ENCODE measurements at places on chromosomes 2 and 18. TPM values are rescaled to one million over a fixed set of nuclear protein-coding genes. Genes with fewer than 3 reads are reported as not detected.

Gene FBXO48
- 0.85 TPM for total RNA-seq

Gene GCG
- 0.29 TPM for total RNA-seq

Gene TUBA4B
- not detected for total RNA-seq

Gene RAB17
- total RNA-seq = 1.1 TPM

Gene MERTK
- total RNA-seq = 1.0 TPM

GRCh38 chr2:55934337-55934736, 10.8 kb upstream of the EFEMP1 start:
- H3K27me3 ChIP-seq = no peaks in the 10 kb centered on the region
- no peaks in the 10 kb centered on the region for H3K4me1 ChIP-seq
- no peaks in the 10 kb centered on the region for H3K36me3 ChIP-seq

DNA sequence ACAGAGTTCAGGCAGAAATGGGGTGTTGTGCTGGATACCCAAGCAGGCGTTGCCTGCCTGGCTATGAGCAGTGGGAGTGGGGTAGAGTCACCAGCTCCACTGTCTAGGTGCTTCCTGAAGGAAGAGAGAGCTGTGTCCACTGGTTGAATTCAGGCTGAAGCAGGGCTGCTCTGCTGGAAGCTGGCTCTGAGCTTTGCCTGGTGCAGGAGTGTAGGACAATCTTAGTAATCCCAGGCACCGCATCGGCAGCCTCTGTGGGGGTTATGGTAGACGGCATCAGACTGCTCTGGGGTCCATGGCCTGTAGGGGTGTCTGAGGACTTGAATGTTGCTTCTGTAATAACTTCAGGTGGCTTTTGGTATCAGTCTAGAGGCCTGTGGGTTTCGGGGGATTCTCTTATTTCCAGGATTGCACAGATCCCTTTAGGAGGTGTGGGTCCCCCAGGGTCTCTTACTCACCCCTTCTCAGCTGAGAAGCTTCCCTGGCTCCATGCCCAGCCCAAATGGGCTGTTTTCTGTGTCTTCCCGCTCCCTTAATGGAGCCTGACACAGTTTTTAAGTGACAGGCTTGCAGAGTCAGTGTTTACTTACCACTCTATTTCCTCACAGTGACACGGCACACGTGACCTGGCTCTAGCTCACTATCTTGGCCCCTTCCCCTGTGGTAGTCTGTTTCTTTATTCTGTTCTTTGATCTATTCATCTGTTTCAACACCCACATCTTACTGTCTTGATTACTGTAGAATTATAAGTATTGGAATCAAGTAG, 644.3 kb downstream of the CBLN2 start:
- no peaks in the 10 kb centered on the region for H3K27me3 ChIP-seq
- no peak overlapping the region for H3K4me3 ChIP-seq
- no peaks in the 10 kb centered on the region for H3K4me1 ChIP-seq

GRCh38 chr2:71461304-71461671, 7.9 kb downstream of the DYSF start:
- no peak for DNase-seq
- no peak overlapping the region for H3K4me3 ChIP-seq
- no peaks in the 10 kb centered on the region for H3K4me1 ChIP-seq

GRCh38 chr2:203973676-203974075, 37.1 kb downstream of the ICOS start:
- no peak overlapping the region for H3K27ac ChIP-seq
- no peak overlapping the region for H3K4me3 ChIP-seq
- no peak for DNase-seq
- H3K27me3 ChIP-seq = no peaks in the 10 kb centered on the region

- no peaks in the 10 kb centered on the region for H3K27me3 ChIP-seq
- no peaks in the 10 kb centered on the region for H3K36me3 ChIP-seq
- DNase-seq = no peak
- H3K4me3 ChIP-seq = no peak overlapping the region
Measured at GRCh38 chr2:29619689-29620088, 301.7 kb downstream of the ALK start.

DNA sequence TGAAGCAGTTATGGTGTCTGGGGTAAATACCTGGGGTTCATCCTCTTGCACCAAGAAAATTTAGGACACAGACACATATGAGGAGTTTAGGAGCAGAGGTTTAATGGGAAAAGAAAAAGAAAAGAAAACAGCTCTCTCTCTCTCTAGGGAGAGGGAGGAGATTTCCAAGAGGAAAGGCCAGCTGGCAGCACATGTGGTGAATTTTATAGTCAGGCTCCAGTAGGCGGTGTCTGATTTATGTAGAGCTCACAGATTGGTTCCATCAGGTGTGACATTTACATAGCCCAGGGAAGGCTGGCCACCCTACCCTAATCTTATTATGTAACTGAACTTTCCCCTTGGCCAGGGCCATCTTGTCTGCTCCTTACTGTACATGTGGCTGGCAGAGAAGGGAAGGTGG, 297.5 kb upstream of the RGPD4 start:
- no peaks in the 10 kb centered on the region for H3K36me3 ChIP-seq
- no peaks in the 10 kb centered on the region for H3K4me1 ChIP-seq
- no peak for DNase-seq
- H3K4me3 ChIP-seq = no peak overlapping the region
- no peak overlapping the region for H3K27ac ChIP-seq

- no peak for DNase-seq
- H3K4me3 ChIP-seq = no peak overlapping the region
- no peaks in the 10 kb centered on the region for H3K4me1 ChIP-seq
- no peak overlapping the region for H3K27ac ChIP-seq
Measured at GRCh38 chr2:27446057-27446456, 3.9 kb downstream of the KRTCAP3 start.

GRCh38 chr2:226172309-226172708, 627.3 kb downstream of the IRS1 start:
- no peak overlapping the region for H3K4me3 ChIP-seq
- H3K27me3 ChIP-seq = no peaks in the 10 kb centered on the region

DNA sequence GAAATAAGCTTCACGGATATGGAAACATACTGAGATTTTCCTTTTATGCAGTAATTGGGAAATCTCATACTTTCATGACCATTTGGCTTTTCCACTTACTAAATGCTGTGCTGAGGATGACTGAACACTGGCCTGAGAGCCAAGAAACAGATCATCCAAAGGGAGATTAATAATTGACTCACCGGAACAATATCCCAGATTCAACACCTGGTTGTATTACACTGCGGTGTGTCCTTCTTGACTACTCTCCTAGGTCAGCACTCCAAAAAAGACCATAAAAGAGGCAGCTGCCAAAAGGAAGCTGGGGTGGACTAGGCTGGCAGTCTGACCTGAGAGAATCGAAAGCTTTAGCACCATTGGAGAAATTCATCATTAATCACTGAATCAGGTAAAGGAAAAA, 469.1 kb downstream of the CBLN2 start:
- no peak for DNase-seq
- H3K4me1 ChIP-seq = no peaks in the 10 kb centered on the region
- no peaks in the 10 kb centered on the region for H3K36me3 ChIP-seq
- H3K4me3 ChIP-seq = no peak overlapping the region

- no peaks in the 10 kb centered on the region for H3K27me3 ChIP-seq
- peaks cover 41% of the 10 kb centered on the region for H3K36me3 ChIP-seq
- peaks cover 2% of the 10 kb centered on the region for H3K4me1 ChIP-seq
Measured at GRCh38 chr2:191001032-191001431, 12.9 kb downstream of the STAT1 start.

DNA sequence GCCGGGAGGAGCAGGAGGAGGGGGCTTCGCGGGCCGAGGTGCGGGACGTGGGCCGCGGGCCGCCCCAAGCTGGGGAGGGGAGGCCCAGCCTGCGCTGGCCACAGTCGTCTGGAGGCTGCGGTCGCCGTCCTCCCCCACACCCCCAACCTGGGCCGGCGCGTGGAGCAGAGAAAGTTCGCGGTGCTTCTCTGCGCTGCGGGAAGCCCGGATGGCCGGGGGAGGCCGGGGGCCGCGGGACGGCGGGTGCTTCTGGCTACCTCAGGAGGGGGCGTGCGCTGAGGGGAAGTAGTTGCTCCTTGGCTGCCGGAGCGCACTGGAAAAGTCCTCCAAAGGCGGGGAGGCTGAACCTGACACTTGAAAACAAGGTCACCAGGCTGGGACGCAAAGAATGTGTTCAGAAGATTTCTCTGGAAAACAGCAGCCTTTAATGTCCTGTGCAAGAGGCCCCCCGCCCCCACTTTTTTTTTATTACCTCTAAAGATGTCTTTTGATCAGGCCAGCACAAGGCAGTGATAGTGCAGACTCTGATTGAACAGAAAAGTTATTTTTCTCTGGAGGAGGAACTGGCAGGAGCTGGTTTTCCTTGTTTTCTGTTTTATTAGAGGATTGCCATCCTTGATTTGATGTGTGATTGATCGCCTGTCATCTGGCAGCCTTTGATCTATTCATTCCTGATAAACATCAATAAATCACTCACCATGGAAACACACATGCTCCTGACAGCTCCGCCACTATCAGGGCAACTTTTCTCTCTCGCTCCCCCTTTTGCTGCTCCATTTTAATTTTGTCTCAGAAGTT, 1.6 kb downstream of the TSHZ1 start:
- DNase-seq = no peak
- peaks cover 10% of the 10 kb centered on the region for H3K4me1 ChIP-seq
- H3K36me3 ChIP-seq = no peaks in the 10 kb centered on the region
- no peaks in the 10 kb centered on the region for H3K27me3 ChIP-seq
- peak overlapping the region; percentile 58 for H3K27ac ChIP-seq

DNA sequence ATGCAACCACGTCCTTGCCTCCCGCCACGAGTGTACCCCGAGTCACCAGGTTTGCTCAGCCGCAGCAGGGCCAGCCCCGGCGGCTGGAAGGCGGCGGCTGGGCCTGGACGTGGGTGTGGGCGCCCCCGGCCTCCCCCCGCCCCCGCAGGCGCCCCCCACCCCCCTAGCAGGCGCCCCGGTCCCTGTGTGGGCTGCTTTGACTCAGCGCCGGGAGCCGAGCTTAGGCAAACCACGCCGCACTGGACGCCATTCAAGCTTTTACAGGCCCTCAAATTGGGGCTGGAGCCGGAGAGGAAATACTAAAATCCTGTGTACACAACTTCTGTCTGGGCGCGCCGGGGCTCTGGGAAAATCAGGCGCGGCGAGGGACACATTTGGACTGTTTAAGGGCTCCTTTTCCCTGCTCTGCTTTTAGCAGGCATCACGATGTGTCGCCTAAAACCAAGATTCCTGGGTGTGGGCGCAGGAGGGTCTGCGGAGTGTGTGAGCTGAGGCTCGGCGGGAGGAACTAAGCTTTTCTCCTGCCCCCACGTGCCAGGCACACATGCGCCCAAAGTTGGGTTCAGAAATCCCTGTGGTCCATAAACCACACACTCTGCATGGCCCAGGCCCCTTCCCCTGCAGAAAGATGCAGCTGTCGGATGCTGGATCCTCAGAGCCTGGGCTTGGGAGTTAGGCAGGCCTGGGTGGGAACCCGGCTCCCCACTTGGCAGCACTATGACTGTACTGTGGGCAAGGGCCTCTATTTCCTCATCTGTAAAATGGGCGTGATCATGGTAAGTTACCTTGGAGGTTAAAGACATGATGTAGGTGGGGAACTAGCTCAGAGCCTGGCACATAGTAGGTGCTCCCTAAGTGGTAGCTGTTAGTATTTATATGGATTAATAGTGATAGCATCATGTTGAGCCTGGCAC, 57.6 kb downstream of the ATOH8 start:
- H3K4me1 ChIP-seq = no peaks in the 10 kb centered on the region
- no peak overlapping the region for H3K27ac ChIP-seq
- no peak for DNase-seq
- no peaks in the 10 kb centered on the region for H3K27me3 ChIP-seq
- no peak overlapping the region for H3K4me3 ChIP-seq
- H3K36me3 ChIP-seq = no peaks in the 10 kb centered on the region

GRCh38 chr2:45140675-45141074, 131.4 kb upstream of the SIX2 start:
- H3K27ac ChIP-seq = no peak overlapping the region
- H3K4me3 ChIP-seq = no peak overlapping the region
- no peak for DNase-seq
- no peaks in the 10 kb centered on the region for H3K36me3 ChIP-seq

- H3K27ac ChIP-seq = no peak overlapping the region
- peaks cover 20% of the 10 kb centered on the region for H3K4me1 ChIP-seq
- DNase-seq = no peak
- H3K4me3 ChIP-seq = peak overlapping the region; percentile 73
- H3K27me3 ChIP-seq = no peaks in the 10 kb centered on the region
Measured at GRCh38 chr2:236573066-236573929, 3.7 kb downstream of the ACKR3 start.

DNA sequence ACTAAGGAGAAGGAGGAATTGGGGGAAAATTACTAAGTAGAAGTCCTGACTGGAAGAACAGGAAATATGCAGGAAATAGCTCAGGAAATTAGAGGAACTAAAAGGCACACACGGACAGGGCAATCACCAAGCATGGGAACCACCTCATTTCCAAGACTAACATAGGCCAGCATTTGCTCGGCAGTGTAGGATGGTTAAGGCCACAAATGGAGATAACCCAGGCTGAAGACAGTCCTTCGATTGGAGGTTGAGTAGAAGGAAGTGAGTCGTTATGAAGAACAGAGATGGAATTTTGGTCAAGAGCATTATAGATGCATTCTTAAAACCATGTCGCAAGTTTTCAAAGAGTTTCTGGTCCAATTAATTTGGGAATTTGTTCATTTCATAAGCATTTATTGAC, 401.4 kb downstream of the ALK start:
- no peak overlapping the region for H3K27ac ChIP-seq
- H3K27me3 ChIP-seq = no peaks in the 10 kb centered on the region
- no peak for DNase-seq
- H3K4me3 ChIP-seq = no peak overlapping the region
- no peaks in the 10 kb centered on the region for H3K4me1 ChIP-seq

GRCh38 chr2:71926876-71927756, 220.5 kb downstream of the CYP26B1 start:
- H3K27ac ChIP-seq = no peak overlapping the region
- no peaks in the 10 kb centered on the region for H3K36me3 ChIP-seq
- H3K4me3 ChIP-seq = no peak overlapping the region
- no peaks in the 10 kb centered on the region for H3K4me1 ChIP-seq
- no peaks in the 10 kb centered on the region for H3K27me3 ChIP-seq

- DNase-seq = no peak
- H3K36me3 ChIP-seq = no peaks in the 10 kb centered on the region
- H3K4me1 ChIP-seq = peaks cover 8% of the 10 kb centered on the region
Measured at GRCh38 chr2:231115651-231116050, 9.2 kb downstream of the HTR2B start.

GRCh38 chr2:28488858-28489575, 6.8 kb upstream of the PLB1 start:
- DNase-seq = no peak
- no peaks in the 10 kb centered on the region for H3K27me3 ChIP-seq
- no peak overlapping the region for H3K27ac ChIP-seq
- no peaks in the 10 kb centered on the region for H3K36me3 ChIP-seq
- H3K4me1 ChIP-seq = peaks cover 6% of the 10 kb centered on the region
- no peak overlapping the region for H3K4me3 ChIP-seq
